ENCODE measurements at places on chromosomes 11 and 22.

DNA sequence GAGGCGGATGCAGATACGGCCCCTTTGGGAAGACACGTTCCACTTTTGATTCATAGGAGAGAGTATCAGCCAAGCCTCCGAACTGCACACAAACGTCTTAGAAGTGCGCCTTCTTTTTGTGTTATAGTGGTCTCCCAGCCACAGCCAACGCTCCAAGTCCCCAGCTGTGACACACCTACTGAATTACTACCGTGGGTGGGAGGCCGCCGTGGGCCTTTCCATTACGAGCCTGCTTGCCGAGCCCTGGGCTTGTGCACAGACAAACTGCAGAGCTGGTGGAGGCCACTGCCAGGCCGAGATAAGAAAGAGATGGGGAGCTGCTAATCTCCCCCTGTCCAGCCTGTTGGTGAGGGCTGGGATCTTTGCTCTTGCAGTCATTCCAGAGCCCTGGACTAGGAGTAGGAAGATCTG lies 761 bp downstream of the HMBS start:
- no peak for DNase-seq

DNA sequence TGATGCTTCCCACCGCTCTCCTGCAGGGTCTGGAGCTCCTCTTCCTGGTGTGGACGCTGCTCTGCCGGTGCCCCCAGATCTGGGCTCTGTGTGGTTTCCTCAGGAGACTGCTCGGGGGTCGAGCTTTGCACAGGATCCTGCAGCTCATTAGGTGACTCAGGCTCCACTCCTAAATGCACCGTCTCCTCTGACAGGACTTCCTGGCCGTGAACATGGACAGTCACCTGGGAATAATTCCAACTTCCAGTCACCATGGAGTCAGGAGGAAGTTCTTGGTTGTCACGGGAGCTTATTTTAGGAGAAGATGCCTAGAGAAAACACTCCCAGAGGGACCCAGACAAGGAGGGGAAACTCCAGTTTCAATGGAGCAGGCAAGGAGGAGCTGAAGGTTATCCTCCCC lies 11.9 kb downstream of the ZNF202 start:
- no peak for DNase-seq

- DNase-seq, result no peak
Measured at GRCh38 chr11:8355416-8355742, 91.7 kb upstream of the LMO1 start.

DNA sequence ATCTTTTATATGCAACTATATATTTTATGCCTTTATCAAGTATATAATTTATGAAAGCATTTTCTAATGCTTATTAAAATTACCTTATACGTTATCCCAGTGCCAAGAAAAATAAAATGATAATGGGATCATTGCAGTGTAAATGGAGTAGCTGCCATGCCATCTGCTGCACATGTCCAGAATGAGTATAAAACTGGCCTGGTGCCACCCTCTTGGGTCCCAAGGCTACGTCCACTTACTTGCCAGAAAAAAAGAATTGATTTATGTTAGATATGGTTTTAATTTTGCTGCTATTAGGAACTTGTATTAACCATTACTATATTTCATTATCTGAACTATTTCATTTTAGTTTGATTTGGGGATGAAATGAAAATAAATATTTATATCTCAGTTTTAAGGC lies 1127.1 kb upstream of the CNTN5 start:
- DNase-seq, result no peak

- no peak for DNase-seq
Measured at GRCh38 chr11:117972629-117973502, 13.3 kb upstream of the IL10RA start.

GRCh38 chr22:23598805-23599518 lies 18.9 kb upstream of the IGLL1 start:
- DNase-seq, result no peak

Measured in kidney epithelial cell (primary cell).